ENCODE measurements at places on chromosomes 11 and 22.

DNA sequence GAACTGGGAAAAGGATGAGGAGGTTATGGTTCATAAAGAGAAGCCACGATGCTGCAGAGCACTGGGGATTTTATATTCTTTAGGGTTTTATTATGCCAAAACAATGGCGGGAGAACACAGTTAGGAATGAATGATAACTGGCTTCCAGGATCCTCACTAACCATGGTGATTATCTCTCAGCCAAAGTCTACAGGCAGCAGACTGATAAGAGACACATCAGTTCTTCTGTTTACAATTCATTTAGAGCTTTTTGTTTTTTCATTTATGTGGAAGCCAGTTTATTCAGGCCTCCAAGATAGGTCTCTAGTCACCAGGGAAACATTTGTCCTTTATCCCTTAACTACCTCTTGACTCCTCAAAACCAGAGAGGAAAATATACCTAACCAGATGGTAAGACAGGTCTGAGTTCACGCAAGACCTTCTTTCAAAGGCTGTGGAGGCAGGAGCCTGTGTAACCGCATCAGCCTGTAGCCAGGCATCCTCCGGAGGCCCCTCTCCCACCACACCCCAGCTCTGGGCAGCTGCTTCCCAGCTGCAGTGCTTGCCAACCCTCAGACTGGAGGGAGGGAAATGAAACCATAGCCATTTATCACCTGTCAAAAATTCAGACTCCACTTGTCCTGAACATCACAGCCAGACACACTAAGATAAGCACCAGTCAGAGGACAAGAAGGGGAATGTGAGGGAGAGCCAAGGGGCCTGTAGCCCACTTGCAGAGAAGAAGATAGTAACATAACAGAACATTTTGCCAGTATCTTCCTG, 57.2 kb upstream of the FAM181B start:
- DNase-seq: peak; percentile 34

DNA sequence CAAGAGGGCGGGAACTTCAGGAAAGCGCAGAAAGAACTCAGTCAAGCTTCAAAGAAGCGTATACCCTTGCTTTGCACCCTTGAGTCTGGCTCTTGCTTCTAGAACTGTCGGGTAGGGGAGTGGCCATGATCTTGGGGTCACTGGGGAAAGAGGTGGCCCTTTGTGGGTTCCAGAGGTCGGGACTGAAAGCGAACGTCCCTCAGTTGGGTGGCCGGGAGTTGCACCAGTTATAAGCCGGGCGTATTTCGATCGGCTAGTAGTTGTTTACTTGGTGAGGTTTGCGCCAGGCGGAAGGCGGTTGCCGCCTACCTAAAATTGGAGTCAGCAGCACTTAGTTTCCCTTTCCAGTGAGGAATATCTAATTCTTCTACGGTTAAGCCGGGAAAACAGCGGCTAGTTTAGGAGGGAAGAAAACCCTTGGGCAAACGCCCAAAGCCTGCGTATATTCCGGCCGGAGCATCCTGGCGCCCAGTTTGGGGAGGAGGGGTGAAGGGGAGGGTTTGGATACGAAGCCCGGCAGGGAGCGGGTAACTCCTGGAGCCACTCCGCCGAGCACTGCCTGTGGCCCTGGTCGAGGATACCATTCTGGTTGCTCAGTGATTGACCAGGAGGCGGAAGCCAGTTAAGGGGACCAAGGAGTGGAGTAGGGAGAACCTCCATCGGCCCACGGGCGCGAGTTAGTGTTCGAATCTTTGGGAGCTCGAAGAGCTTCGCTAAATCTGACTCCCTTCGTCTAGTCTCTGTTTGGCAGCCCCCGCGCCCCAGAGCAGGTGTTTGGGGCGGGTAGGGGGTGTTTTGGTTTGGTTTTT, 807 bp upstream of the WT1 start:
- no peak for DNase-seq

GRCh38 chr22:49861642-49862495, 8.2 kb downstream of the ZBED4 start:
- peak; percentile 10 for DNase-seq

GRCh38 chr11:44600839-44601383, 35.4 kb downstream of the CD82 start:
- DNase-seq: peak; percentile 74

GRCh38 chr11:102416976-102417375, 35.6 kb downstream of the TMEM123 start:
- no peak for DNase-seq

- DNase-seq: peak; percentile 62
Measured at GRCh38 chr11:11608783-11609232, 13.0 kb downstream of the GALNT18 start.

GRCh38 chr22:45710469-45710868, 38.8 kb downstream of the ATXN10 start:
- no peak for DNase-seq

DNA sequence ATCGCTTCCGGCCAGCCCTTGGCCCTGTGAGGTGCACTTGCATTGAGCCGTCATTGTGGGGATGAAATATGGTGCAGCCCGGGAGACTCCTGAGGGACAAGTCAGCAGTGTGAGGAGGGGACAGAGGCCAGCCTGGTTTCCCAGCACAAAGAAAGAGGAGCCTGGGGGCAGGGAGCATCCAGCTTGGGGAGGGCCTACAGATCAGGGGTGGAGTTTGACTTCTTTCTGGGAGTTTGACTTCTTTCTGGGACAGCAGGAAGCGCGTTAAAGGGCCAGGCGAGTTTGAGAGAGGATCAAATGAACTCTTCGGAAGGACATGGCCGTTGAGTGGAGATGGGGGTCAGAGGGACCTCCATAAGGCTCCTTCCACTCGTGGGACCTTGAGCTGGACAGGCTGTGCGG, 91.9 kb downstream of the LRRC32 start:
- no peak for DNase-seq

DNA sequence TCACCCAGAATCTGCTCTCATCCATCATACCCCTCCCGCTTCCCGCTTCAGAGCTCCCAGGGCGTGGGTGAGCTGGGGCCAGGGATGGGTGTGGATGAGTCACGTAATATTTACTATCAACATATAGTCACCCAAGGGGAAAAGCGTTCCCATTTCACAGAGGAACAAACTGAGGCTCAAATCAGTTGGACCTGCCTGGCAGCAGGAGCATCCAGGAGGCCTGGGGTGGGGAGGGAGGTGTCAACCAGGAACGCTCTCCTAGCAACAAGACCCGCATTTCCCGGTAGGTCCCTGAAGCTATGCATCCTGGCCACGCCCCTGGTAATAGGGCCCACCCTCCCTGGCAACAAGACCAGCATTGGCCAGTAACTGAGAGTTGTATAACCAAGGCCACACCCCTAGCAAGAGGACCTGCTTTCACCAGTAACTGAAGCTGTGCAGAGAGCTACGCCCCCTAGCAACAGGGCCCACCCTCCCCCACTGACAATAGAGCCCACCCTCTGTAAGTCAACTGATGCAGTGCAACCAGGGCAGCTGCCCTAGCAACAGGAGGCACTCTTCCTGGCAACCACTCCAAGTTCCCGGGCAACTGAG, 32.7 kb upstream of the TXNRD2 start:
- peak; percentile 99 for DNase-seq

DNA sequence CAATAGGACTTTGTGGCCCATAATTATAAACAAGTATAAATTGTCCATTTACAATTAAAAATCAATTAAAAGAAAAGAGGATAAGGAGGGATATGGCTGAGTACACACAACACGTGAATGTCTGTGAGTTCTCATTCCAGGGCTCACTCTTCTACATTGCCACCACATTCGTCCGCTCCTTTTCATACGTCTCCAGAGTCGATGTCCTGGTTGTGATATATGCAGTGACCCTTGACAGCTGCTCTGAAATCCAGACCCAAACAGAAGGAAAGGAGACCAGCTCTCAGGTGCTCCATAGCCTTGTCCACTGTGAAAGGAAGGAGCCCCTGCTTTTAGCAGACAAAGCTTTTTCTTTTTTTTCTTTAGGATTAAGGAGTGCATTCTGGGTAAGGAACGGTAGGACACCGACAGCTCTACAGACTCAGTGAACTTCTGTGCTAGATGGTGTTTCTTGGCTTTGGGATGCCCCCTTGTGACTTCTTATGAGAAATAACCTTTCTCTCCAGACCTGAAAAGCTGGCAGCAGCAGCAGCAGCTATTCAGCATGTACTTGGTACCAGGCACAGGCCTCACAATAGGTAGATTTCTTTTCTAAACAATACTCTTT, 19.7 kb upstream of the DNAJB13 start:
- peak; percentile 84 for DNase-seq

GRCh38 chr11:78613378-78613813, 38.7 kb upstream of the NARS2 start:
- DNase-seq: no peak

GRCh38 chr11:70623906-70624597, 225.7 kb downstream of the CTTN start:
- no peak for DNase-seq

DNA sequence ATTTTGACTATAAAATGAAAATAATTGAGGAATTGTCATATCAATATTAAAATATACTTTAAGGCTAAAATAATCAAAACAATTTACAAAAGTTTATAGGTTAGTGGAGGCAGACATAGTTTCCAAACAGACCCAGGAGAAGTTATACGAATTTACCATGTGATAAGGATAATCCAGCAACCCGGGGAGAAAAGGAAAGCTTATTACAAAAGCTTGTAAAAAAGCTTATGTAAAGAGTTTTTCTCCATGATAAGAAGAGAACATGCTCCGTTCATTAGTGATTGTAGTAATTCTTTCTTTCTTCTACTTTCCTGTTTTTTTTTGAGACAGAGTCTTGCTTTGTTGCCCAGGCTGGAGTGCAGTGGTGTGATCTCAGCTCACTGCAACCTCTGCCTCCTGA, 79.0 kb downstream of the ATXN10 start:
- no peak for DNase-seq

GRCh38 chr11:85647078-85647477, 689 bp upstream of the TMEM126A start:
- DNase-seq: peak; percentile 29

- DNase-seq: peak; percentile 56
Measured at GRCh38 chr11:28505232-28505631, 397.0 kb downstream of the METTL15 start.

- DNase-seq: peak; percentile 81
Measured at GRCh38 chr11:106172386-106172991, 95.0 kb downstream of the AASDHPPT start.

DNA sequence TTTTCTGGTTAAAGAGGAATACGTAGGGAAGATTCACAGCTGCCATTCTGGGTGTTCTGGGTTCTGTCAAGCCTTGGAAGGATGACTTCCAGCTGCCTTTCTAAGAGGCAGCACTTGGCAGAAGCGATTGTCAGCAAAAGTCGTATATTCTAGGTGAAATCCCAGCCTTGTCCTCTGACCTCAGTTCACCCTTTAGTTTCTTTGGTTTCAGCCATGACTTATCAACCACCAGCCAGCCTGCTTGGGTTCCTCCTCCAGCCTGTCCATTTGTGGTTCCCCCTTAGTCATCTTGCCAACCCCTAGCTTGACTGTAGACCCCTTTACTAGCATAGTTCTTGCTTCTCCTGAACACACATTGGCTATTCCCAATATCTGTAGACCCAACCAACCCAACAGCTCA, 102.3 kb upstream of the CD44 start:
- DNase-seq: no peak

DNA sequence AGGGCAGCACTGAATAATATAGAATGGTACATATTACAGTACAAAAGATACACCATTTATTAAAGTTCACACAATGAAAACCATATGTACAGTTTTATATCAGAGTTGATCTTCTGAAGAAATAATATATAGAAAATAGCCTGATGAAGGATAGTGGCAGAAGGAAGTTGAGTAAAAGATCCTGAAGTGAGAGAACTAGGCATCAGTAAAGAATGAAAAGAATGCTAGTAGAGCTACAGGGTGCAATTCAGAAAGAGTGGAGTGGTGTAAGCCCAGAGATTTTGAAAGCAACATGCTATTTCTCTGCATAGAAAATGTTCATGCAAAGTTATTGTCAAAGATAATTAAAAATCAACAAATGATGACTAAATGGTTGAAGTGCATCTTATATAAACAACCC, 1552.7 kb upstream of the TENM4 start:
- no peak for DNase-seq

GRCh38 chr11:110935018-110935640, 222.9 kb upstream of the ARHGAP20 start:
- no peak for DNase-seq

DNA sequence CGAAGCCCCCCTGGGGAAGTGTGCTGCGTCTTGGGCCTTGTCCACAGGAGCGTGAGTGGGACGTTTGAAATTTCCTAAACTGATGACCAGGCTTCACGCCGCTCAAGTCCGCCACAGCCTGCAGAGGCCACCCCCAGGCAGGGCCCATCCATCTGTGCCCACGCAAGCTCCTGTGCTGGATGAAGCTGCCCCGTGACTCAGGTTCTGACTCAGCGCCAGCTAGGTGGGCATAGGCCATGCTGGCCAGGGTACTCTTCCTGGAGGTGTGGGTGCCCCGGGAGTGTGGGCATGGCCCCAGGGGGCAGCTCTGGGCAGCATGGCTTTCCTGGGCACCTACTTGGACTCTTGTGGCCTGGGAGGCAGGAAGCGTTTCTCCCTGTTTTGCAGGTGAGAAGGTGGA, 134.8 kb downstream of the CACNA1I start:
- no peak for DNase-seq

GRCh38 chr11:26150031-26150430, 181.9 kb upstream of the ANO3 start:
- no peak for DNase-seq

GRCh38 chr11:101428918-101429317, 154.9 kb downstream of the TRPC6 start:
- no peak for DNase-seq

- DNase-seq: peak; percentile 86
Measured at GRCh38 chr22:50269970-50270665, at the start of gene MAPK11. Gene MAPK11, minus strand, starts transcription at chr22:50270380. Its CDS starts 88 bp downstream, at chr22:50270292.

GRCh38 chr11:55661901-55662300, at the start of gene OR4C6:
Gene OR4C6, plus strand, starts transcription at chr11:55662201. Its CDS starts 2,966 bp downstream, at chr11:55665167.
- DNase-seq: no peak

DNA sequence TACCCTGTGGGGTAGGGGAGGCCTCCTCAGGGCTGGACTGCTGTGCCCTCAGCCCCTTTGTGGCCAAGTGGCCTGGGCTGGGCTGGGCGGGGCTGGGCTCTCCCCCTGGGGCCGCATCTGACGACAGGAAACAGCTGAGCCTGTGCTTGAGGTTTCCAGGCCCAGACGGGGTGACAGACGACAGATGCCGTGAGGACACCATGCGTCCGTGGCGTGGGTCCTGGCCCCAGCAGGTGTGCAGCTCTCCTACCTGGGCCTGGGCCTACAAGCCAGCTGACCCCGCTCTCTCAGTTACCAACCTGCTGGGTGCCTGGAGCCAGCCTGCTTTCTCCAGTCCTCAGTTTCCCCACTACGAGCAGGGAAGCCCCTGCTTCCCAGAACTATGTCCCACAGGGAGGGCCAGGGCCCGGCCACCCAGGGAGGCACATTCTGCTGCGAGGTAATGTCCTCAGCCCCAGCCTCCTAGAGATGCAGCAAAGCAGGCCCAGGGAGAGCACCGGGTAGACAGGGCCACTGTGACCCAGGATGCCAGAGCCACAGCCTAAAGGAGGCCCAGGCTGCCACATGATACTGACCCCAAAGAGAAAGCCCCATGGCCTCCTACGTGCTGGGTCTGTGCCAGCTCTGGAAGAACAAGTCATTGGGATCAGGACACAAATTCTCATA, 181.3 kb downstream of the IGLL1 start:
- DNase-seq: peak; percentile 69

- DNase-seq: no peak
Measured at GRCh38 chr11:59501931-59502330, 1.4 kb upstream of the OR4D11 start.

Data from NCI-H69 (cell line).